M059J (cell line): ENCODE measurements at places on chromosomes 6 and 20. TPM values are rescaled to one million over a fixed set of nuclear protein-coding genes. Genes with fewer than 3 reads are reported as not detected.

- DNase-seq: no peak
These were observed 266.4 kb downstream of the TINAG start for GRCh38 chr6:54574671-54575070.

DNA sequence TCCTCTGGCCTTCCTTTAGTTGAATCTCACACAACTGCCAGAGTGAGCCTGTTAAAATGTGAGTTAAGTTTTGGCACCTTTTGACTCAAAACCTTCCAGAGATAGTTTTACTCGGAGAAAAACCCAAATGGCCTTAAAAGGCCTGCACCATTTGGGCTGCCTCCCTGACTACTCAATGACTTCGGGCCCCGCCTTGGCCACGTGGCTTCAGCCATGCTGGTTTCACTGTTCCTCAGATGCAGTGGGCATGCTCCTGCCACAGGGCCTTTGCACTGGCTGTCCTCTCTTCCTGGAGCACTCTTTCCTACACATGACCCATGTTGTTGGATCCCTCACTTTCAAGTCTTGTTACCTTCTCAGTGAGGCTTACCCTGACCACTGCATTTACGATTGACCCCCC, 18.3 kb downstream of the VEGFA start:
- no peak for DNase-seq

GRCh38 chr20:17613328-17614175, 43.7 kb downstream of the DSTN start:
- DNase-seq: no peak

DNA sequence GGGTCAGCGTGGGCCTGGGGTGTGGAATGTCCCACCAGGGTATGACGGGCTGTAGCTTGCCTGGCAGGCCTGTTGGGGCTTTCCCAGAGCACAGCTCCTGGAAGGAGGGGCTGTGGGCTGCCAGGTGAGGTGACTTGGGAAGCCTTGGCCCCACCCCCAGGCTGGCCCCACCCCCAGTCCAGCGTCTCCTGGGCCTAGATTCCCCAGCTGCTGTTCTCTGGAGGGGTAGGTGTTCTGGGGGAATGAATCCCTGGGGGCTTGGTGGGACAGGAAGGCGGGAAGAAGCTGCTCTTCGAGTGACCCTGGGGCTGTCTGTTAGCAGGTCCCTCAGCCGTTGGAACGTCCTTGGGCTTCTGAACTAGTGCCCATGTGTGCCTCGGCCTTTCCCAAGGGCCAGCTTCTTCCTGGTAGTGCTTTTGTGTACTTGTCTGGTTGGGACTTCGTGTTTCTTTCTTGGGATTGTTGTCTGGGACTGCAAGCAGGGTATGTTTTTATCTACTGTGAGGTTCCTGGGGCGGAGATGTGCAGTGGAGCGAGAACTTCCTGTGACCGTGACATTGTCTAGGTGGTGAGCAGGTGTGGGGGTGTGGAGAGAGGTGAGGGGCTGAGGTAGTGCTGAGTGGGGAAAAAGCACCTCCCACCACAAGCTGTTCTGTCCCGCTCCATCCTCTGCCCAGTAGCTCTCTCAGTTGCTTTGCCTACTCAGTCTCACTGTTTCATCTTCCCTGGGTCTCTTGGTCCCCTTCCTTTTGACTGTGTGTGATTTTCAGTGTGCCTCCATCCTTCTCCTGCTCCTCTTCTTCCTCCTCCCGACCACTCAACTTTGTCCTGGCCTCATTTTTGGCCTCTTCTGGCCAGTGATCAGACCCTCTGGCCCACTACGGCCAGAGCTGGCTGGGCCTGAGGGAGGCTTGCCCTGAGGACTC, 1.3 kb upstream of the DDR1 start:
- no peak for DNase-seq

GRCh38 chr6:40511884-40512283, 75.3 kb downstream of the LRFN2 start:
- DNase-seq: no peak

DNA sequence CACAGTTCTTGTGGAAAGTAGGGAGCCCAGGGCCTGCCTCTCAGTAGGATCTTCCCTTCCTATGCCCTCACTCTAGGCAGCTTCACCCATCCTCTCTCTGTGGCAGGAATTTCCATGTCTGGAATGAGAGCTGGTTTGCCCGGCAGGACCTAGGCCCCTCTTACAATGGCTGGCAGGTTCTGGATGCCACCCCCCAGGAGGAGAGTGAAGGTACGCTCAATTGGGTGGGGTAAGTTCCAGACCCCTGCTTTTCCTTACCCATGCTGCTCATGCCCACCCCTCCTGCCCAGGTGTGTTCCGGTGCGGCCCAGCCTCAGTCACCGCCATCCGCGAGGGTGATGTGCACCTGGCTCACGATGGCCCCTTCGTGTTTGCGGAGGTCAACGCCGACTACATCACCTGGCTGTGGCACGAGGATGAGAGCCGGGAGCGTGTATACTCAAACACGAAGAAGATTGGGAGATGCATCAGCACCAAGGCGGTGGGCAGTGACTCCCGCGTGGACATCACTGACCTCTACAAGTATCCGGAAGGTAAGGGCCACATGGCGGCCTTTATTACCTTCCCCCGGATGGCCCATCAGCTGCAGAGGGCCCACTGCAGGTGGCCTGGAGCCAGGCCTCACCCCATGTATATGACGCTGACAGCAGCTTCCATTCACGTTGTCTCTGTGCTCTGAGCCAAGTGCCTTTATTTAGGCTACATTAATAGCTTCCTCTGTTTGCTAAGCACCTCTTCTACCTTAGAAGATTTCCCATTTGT, 22.8 kb downstream of the TGM6 start:
- no peak for DNase-seq

- no peak for DNase-seq
These were observed 61.9 kb upstream of the JARID2 start for GRCh38 chr6:15183979-15184378.

DNA sequence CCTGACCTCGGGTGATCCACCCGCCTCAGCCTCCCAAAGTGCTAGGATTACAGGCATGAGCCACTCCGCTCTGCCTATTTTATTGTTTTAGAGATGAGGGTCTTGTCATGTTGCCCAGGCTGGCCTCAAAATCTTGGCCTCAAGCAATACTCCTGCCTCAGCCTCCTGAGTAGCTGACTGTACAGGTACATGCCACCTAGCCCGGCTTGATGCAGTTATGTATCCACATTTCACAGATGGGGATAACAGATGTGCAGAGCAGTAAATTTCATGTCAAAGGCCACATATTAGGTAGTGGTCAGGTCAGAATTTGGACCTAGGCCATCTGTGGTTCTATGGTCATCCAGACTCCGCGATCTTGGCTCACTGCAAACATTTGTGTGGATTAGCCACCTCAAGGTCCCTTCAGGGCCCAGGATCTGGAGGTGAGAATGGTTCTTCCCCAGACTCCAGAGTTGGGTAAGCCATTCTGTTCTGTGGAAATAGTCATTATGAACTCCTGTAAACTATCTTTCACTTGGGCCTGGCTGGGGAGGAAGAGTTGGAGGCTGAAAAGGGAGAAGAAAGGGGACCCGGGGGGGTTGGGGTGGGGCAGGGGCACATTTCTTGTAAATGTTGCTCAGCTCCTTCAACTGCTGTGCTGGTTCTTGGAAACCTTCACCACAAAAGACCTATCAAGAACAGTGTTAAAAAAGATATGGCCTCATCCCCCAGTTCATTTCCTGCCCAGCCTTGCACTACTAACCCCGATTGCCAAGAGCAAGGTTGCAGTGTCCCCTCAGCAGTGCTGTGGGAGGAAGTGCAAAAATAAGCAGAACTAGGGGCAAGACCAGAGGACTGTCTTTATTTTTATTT, 13.0 kb downstream of the PIM1 start:
- no peak for DNase-seq

Gene CRISP3
- total RNA-seq: not detected in 2 replicates
